Cortex of kidney (tissue), 1 donor: ENCODE measurements at places on chromosomes 1 and 21.
A peak's percentile ranks its signal among the peaks of the same experiment; 100 is the strongest.

DNA sequence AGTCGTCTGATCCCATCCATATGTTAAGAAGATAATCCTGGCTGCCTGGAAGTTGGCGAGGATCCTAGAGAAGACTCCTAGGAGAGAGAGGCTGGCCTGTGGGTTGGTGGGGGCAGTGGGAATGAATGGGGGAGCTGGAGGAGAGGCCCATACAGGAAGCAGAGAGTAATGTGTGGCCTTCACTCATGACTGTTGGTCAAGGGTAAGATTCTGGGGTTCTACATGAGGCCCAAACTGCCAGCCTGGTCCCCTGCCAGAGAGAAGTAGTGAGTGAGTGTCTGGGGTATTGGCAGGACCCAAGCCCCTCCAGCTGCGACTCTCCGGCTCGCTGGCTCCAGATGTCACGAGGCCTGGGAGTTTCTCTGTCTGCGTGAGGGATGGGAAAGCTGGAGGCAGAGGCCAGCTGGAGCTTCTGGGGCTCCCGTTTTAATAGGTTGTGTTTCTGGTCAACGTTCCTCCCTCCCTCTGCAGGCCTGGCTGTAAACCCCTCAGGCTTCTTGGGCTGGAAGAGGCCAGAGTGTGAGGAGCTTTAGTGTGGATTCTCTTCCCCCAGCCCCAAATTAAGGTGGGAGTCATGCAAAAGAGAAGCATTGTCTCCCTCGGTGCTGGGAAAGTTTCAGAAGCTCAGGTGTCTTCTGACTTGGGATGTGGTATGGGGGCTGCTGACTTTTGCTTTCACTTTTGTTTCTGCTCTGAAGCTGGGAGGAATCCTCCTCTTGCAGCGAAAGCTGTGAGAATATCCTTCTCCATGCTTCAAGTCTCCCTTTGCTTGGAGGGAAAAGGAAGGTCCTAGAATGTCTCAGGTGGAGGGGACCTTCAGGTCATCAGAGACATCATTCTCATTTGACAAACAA lies 2.6 kb downstream of the TMEM51 start:
- no peak for DNase-seq

DNA sequence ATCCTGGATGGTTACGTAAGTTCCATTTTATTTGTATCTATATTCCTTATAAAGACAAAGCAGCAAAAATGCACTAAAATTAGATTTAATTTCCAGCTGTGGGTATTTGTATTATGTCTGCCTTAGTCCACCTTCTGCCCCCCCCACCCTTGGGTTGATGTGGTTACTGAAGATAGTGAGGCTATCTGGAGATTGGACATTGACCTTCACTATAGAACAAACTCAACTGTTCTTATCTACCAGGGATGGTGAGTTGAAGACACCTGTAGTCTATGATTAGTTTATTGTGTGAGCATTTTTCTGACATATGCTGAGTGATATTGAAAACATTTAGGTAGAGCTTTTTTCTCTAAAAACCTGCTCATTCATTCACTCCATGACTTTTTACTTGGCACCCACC lies 122.2 kb downstream of the NFIA start:
- no peak for DNase-seq

GRCh38 chr1:246708166-246708565 lies 16.0 kb upstream of the SCCPDH start:
- no peak for DNase-seq

GRCh38 chr1:84505493-84506001 lies 639 bp upstream of the SPATA1 start:
- DNase-seq: peak; percentile 66

DNA sequence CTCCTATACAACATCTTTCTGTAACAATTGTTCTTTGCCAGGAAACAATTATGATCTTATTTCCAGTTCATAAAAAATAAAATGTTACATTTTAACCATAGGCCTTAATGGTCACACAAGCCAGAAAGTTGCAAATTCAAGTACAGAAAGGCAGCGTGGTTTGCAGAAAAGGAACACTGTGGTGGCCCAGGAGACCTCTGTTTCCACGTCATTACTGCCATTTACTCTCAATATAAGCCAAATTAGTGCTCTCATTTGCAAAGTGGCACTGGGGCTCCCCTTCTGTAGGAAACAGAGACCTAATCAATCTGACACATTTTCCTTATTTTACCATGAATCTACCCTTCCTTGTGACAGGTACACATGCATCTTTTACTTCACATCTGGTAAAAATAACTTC lies 79.3 kb upstream of the TLR5 start:
- DNase-seq: no peak

GRCh38 chr1:19668888-19669287 lies 4.2 kb downstream of the HTR6 start:
- no peak for DNase-seq

GRCh38 chr1:7463526-7463925 lies 307.6 kb upstream of the VAMP3 start:
- DNase-seq: no peak

GRCh38 chr1:53655931-53656746 lies 82.8 kb downstream of the GLIS1 start:
- no peak for DNase-seq

DNA sequence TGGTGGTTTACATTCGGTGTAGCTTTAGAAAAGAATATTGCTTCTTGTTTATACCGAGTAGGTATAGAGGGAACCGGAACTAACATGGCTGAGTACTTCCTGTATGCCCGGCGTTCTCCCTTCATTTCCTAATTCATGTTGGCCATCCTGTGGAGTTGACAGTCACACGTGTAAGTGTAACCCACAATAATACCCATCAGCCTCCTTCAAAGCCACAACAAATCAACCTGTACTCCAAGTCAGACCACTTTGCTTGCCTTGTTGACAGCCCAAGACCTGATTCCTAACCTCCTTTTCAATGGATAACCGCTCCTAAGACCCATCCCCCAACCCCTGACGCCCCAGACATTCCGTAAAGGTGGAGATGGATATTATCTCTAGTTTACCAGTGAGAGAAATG lies 42.1 kb downstream of the UBE2U start:
- no peak for DNase-seq

- no peak for DNase-seq
These were observed 249.9 kb downstream of the TNR start for GRCh38 chr1:175493321-175494010.

- no peak for DNase-seq
These were observed 49.4 kb downstream of the ADCY10 start for GRCh38 chr1:167864392-167865032.

- no peak for DNase-seq
These were observed 136.8 kb upstream of the WNT4 start for GRCh38 chr1:22279735-22280134.

DNA sequence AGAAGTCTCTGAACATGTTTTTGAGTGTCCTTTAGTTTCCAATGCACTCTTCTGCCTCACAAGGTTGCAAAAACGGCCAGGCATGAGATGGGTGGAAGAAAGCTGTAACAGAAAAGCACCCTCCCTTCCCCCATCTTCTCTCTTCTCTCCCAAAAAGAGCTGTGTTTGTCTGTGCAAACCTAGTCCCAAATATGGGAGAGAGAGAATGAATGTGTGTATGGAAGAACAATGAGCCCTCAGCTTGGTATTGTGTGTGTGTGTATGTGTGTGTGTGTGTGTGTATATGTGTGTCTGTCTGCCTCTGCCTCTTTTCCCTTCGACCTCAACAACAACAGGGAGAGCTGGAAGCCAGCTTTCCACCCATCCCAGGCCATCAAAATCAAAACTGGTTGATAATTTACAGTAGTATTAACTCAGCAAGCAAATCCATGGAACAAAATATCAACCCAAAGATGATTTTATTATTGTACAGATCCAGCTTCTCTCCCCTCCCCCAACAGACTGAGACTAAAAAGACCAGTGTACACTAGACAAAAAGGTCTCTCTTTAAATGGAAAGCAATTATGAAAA lies 1.8 kb downstream of the RERE start:
- DNase-seq: no peak

DNA sequence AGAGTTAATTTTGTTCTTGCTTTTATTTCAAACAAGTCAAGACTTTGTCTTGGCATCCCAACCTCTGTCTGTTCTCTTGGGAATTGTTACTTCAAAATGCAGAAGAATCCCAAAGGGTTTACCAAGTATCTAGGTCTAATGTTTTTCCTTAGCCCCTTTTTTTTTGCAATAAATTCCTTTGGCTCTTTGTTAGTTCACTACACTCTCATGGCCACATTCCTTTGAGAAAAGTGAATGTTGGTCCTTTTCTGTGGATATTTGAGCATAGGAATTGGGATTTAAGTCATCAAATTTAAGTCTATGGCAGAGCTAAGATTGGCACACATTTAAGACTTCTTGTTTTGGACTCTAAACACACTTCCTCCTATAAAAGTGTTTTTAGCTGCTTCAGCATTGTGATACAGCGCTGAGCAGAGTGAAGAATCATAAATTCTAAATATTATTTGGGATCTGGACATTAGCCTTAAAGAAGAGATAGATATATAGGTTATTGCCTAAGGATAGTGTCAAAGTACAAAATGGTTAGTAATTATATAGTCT lies 1.9 kb downstream of the BTF3L4 start:
- DNase-seq: no peak

DNA sequence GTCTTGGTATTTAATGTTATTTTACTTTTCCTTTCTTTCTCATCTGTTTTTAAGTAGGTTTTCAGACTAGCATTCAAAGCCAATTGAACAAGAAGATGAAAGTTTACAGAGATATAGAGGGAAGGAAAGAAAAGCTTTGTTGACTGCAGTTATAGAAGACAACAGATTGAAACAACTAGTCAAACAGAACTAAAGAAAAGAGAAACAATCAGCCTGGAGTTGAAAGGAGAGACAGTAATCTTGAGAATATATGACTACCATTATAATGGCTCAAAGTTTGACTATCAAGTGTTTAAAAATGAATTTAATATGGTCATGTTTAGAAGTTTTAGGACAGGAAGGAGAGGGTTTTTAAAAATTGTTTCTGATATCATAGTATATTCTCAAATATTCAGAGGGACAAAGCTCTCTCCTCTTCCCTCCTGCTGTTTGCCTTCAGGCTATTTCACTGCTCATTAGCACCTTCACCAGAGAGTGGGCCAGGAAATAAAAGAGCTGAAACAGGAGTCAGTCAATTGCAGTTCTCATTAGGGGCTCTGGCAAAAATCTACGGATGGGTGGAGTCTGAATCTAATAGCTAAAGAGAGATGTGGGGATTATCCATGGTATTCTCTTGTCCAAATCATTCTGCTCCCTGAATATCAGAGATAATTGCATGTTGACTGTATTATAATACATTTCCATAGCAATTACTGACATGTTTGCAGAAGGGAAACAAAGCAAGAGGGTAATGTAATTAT lies 577.8 kb downstream of the BRINP3 start:
- DNase-seq: no peak
